Lung microvascular endothelial cell (primary cell): ENCODE measurements at places on chromosomes 3 and 15. TPM values are rescaled to one million over a fixed set of nuclear protein-coding genes. Genes with fewer than 3 reads are reported as not detected.

The CLEC3B gene
- total RNA-seq, result 0.20 and 0.22 TPM in 2 replicates

The CCR8 gene
- total RNA-seq, result not detected in 2 replicates

The UBAP1L gene
- 1.1 and 2.6 TPM in 2 replicates for total RNA-seq

The CCDC39 gene
- not detected in 2 replicates for total RNA-seq

The GPR149 gene
- not detected in 2 replicates for total RNA-seq

The KBTBD13 gene
- not detected in 2 replicates for total RNA-seq

The MKRN3 gene
- total RNA-seq, result 0.20 and 0.65 TPM in 2 replicates

The SCAP gene
- 34.9 and 70.4 TPM in 2 replicates for total RNA-seq

The RHOV gene
- total RNA-seq, result not detected in 2 replicates

The EOMES gene
- total RNA-seq, result not detected in 2 replicates

The ATP13A3 gene
- total RNA-seq, result 71.7 and 121 TPM in 2 replicates

The KCNMB3 gene
- total RNA-seq, result 1.3 and 2.6 TPM in 2 replicates

- no peak for DNase-seq
Measured at GRCh38 chr3:71101014-71101413, 482.5 kb downstream of the FOXP1 start.

- DNase-seq, result peak; percentile 51
Measured at GRCh38 chr3:128787256-128788253, 61.6 kb downstream of the RAB7A start.

- DNase-seq, result no peak
Measured at GRCh38 chr3:135497979-135498378, 467.5 kb upstream of the PPP2R3A start.

DNA sequence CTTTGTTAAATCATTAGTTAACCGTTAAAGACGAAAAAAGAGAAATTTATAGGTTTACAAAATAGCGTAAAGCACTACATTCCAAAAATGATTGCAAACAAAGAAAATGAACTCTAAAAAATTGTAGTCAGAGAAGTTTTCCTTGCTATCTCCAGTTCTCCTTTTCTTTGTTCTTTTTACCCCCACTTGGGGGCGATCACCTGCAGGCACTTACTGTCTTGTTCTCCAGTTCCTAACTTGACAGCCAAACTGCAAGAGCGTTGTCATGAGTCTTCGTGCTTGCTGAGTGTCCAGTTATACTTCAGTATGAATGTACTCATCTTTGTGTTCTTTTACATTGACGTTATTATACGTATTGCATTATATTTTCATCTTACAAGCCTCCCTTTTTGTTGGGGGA, 54.5 kb downstream of the CHD2 start:
- no peak for DNase-seq

DNA sequence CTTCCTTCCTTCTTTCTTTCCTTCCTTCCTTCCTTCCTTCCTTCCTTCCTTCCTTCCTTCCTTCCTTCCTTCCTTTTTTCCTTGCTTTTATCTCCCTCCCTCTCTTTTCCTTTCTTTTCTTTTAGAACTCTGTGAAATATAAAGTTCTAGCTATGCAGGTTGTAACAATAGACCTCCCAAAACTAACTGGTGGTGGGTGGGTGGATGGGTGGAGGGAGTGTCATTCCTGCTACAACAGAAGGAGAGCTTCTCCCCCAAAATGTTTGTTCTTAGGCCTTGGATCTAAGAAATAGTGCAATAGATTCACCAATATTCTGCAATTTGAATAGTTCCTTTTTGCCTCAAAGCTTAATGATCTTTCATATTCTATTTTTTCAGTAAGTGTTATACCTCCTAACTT, 215.9 kb downstream of the GAP43 start:
- DNase-seq, result no peak

- DNase-seq, result peak; percentile 32
Measured at GRCh38 chr3:172717493-172718088, 6.7 kb upstream of the NCEH1 start.

DNA sequence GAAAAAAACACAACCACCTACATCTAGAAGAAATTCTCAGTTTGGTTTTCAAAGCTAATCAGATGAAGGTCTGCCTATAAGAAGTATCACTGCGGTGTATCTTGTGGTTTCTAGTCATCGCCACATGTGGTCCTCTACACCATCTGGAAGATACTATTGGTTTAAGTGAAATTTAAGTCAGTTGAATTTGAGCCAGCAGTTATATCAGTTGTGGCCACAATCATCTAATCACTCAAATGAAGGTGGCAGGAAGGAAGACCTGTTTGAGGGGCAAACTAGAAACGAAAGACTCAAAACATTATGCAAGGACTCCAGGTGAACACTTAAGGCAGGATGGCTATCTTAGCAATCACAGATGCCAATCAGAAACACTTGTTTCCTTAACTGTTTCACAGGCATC, 48.7 kb downstream of the ETV5 start:
- DNase-seq, result no peak

GRCh38 chr3:87595798-87596197, 319.4 kb upstream of the POU1F1 start:
- DNase-seq, result peak; percentile 9

- no peak for DNase-seq
Measured at GRCh38 chr3:186664506-186664905, 1.3 kb upstream of the HRG start.

GRCh38 chr3:15978801-15979200, 181.0 kb upstream of the ANKRD28 start:
- DNase-seq, result no peak

DNA sequence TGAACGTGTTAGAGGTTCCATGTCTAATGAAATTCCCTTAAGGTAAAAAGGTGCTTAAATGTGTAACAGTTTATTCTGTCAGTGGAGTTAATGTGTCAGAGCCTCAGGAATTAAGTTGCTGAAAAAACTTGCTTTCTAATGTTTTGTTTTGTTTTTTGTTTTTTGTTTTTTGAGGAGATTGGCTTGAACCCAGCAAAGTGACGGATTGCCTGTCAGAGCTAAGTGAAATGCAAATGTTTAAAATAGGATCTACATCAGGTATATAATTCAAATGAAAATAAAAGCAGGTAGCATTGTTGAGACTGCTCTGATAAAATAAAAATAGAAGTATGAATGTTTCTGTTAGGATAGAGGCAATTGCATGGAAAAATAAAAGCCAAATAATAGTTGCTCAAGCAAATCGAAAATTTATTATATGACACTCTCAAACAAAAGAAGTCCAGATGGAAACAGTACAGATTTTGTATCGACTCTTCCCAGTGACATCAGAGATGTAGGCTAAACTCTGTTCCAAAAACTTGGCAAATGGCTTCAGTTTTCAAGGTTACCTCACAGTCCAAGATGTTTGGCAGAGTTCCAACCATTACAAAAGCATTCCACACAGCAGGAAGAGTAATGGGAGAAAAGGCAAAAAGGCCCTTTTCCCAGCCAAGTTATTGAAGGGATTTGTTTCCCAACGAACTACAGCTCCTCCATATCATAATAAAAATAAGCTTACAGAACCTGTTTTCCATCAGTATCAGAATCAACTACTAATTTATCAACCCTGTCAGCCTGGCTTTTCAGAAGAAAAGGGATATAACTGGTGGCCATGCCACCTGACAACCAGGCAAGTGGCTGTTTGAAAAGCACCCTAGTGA, 291.0 kb downstream of the TBL1XR1 start:
- peak; percentile 81 for DNase-seq

DNA sequence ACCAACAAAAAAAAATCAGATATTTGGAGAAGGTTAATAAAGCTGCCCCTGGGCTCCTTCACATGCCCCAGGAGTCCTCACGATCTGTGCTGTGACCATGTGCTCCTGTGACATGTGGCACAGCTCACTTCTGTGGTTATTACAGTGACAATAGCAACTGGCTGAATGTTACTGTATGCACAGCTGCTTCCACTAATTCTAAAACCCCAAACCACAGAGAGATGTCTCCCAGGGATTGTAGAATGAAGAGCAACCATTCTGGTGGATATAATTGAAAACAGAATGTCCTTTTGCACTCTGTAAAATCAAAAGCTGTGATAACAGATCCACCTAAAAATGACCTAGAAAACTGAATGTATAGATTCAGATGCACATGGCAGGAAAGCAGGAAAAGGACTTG, 489.2 kb upstream of the CNTN4 start:
- DNase-seq, result no peak

GRCh38 chr3:149481491-149481890, 7.0 kb downstream of the TM4SF4 start:
- no peak for DNase-seq

- peak; percentile 44 for DNase-seq
Measured at GRCh38 chr3:186823386-186823785, 17.1 kb upstream of the RFC4 start.

DNA sequence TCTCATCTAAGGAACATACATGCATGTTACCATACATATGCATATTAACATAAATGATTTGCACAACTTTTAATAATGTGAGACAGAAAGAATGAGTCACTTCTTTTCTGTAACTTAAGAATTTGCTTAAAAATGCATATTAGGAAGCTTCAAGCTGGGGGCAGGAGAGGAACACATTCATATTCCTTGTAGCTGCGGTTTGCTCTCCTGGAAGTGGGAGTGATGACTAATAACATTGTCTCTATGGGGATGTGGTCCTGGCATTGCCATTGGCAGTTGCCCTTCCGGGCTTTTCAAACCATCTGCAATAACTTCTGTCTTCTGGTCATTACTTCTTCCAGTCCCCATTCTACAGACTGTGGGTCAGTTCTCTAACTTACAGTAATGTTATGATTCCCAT, 15.6 kb downstream of the CHST2 start:
- DNase-seq, result peak; percentile 94

DNA sequence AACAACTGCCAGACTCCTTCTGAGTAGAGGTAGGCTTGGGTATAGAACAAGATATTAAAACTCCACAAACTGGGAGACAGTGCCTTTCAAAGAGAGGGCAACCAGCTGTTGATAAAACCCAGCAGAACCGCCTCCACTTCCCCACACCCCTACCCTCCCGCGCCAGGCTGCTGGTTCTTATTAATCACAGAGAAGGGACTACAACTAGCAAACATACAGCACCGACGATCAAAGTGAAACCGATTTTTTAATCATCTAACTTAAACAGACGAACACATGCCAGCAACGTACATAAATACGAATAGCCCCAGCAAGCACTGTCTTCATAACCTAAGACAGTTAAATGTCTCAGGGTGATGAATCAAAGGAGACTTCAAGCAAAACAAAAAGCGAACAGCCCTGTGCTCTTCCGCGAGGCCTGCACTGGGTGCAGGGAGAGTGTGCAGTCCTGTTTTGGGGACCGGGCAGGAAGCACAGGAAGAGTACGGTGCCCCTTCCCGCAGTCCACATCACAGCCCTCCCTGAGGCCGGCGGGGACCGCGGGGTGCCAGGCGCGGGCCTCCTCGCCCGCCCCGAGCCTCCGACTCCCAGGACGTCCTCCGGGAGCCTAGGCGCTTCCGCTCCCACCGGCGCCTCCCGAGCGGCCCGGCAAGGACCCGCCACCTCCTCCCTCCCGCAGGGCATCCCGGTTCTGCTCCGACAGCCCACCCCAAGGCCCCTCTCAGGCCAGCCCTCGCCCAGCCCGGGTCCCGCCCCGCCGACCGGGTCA, 75.1 kb upstream of the VGLL4 start:
- peak; percentile 68 for DNase-seq

- DNase-seq, result peak; percentile 47
Measured at GRCh38 chr15:22918056-22918455, 62.1 kb downstream of the CYFIP1 start.

- no peak for DNase-seq
Measured at GRCh38 chr15:63238171-63238570, 39.2 kb upstream of the APH1B start.

- no peak for DNase-seq
Measured at GRCh38 chr3:97841304-97841703, 19.5 kb downstream of the CRYBG3 start.

DNA sequence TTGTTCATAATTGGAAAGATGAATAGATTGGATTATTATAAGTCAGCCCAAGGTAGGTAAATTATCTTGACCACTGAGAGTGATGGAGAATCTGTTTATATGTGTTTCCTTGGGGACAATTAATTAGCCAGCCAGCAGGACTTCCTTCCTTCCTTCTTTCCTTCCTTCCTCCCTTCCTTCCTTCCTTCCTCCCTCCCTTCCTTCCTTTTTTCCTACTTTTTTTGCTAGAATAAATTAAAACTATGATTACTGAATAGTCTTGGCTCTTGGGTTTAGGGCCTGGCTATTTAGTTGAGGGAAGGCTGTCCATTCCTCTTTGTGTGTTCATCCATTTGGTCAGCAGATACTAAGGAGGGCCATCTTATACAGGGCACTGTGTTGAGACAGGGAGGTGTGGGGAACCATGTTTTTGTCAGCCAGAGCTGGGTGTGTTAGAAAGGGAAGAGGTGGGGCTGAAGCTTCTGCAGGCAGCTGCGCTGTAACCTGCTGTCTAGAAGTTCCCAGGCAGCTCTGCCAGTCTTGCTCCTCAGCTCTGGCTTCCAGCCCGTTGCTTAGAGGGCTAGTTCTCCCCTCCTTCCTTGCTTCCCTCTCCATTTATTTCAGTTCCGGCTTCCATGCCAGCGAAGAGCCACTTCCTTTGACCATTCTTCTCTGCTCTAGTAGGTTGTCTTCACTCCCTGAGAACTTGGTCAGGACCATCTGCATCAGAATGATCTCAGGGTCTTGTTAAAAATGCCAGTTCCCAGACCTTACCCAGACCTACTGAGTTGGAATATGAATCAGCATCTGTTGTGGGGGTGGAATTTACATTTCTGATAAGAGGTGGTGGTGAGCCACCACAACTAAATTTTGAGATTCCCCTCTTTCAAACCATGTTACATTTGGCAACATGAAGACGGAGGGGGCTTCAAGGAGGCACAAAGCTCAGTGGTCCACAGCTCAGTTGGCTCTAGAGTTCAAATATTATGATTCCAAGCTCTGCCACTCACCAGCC, 113.9 kb downstream of the DGKG start:
- DNase-seq, result no peak

- DNase-seq, result no peak
Measured at GRCh38 chr15:35089551-35089950, 4.5 kb upstream of the NANOGP8 start.

DNA sequence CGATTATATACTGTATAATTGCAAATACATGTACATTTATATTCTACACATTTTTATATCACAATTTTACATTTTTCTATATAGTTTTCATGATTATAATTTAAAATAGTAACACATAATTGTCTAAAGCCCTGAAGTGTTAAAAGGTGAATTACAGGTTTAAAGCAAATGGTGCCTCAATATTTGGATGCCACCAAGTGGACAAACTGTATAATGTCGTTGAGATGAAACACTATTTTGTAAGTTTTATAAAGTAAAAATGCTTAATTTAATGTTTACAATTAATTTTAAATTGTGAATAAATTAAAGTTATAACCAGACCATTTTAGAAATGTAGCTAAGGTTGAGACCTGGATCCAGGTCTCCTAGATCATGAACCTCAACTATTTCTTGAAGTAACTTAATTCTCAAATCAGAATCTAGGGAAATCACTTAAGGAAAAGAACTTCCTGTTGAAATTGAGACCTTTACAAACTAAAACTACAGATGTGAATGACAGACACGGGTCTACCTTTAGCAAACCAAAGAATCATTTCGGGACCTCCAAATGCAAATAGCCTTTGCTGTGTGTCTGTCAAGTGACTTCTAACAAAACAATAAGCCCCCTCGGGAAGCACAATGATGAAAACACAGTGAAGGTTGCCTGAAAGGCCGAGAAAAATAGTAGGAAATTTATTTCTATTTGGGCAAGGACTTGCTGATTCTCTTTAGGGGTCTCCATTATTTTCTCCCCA, 37.8 kb downstream of the EHHADH start:
- peak; percentile 51 for DNase-seq

GRCh38 chr3:73561494-73561893, 63.2 kb downstream of the PDZRN3 start:
- DNase-seq, result no peak

GRCh38 chr3:185210621-185211142, 43.2 kb downstream of the EHHADH start:
- DNase-seq, result no peak
